Activated T-helper 1 cell treated with anti-CD3 and anti-CD28 coated beads, Interleukin-2, amount 50 U/mL, for 16 hours (primary cell): ENCODE measurements at places on chromosomes 7 and 10.
A peak's percentile ranks its signal among the peaks of the same experiment; 100 is the strongest.

GRCh38 chr10:132677096-132677472 lies 108.9 kb downstream of the NKX6-2 start:
- DNase-seq = no peak

GRCh38 chr10:117201826-117202225 lies 4.5 kb downstream of the KCNK18 start:
- no peak for DNase-seq

GRCh38 chr7:54847921-54848320 lies 88.9 kb upstream of the SEC61G start:
- DNase-seq = no peak

GRCh38 chr10:35843524-35844181 lies 201.6 kb upstream of the FZD8 start:
- no peak for DNase-seq

GRCh38 chr7:66400400-66400799 lies 195.3 kb downstream of the TPST1 start:
- no peak for DNase-seq

DNA sequence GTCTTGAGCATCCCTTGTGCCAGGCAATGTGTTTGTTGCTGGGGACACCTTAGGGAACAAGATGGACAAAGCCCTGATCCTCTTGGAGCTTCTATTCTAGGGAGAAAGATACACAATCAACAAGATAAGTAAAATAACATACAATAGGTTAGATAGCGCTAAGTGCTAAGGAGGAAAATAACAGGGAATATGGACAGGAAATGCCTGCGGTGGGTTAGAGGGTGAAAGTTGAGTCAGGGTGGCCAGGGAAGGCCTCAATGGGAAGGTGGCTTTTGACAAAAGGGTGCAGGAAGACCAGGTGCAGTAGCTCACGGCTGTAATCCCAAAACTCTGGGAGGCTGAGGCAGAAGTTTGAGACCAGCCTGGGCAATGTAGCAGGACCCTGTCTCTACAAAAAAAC lies 38.3 kb upstream of the MYL10 start:
- no peak for DNase-seq

GRCh38 chr10:101061624-101062231 lies at the start of gene KAZALD1:
Gene KAZALD1, plus strand, starts transcription at chr10:101061989. Its CDS starts 604 bp downstream, at chr10:101062593.
- no peak for DNase-seq

GRCh38 chr10:114308531-114309363 lies 69.7 kb downstream of the VWA2 start:
- DNase-seq = no peak

DNA sequence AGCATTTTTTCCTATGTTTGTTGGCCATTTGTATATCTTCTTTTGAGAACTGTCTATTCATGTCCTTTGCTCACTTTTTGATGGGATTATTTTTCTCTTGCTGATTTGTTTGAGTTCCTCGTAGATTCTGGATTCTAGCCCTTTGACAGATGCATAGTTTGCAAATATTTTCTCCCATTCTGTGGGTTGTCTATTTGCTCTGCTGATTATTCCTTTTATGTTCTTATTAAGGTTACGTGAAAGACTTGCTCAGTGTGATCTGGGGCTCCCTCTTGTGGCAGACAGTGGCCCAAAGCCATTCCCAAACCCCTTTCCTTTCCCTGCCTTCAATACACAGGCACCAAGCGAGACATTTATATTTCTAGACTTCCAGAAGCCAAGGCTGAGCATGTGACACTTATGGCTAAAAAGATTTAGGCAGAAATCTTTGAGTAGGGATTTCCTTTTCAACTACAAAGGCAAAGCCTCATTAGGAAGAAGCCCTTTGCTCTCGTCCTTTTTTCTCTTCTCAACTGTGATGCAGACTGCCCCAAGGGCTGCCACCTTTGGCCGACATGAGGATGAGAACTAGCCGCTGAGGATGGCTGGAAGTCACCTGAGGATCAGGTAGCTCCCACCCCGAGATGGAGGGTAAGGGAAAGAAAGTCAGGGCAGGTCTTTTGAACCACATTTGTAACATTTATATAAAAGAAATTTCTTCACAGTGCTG lies 23.6 kb downstream of the ST8SIA6 start:
- peak; percentile 28 for DNase-seq

DNA sequence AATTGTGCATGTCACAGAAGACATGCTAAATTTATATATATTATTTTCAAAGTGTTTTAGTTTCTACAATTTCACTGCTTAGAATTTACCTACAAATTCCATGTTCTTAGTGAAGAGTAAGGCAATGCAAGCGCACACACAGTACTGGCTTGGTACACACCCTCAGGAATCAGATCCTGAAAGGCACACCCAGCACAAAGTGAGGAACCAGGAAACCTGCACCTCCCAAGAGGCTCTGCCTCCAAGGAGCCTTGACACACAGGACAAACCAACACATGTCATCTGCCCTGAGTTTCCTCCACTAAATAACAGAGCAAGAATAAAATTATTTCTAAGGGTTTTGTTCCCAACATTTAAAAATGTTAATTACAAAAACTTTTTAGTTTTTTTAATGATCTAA lies 156.2 kb downstream of the PARD3 start:
- no peak for DNase-seq

- DNase-seq = no peak
Measured at GRCh38 chr7:102933763-102934162, 21.0 kb downstream of the LRRC17 start.

DNA sequence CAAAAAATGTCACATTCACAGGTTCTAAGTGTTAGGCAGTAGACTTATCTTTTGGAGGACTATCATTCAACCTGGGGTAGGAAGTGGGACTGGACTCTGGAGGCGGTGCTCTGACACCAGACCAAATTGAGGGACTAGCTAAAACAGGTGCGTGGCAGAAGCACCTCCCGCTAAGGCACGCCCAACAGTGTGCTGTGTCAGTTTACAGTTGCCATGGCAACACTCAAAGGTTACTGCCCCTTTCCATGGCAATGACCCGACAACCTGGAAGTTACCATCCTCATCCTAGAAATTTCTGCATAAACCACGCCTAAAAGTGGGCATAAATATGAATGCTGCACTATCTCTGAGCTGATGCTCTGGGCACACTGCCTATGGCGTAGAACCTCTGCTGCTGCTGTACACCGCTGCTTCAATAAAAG lies 14.0 kb upstream of the BLNK start:
- no peak for DNase-seq

DNA sequence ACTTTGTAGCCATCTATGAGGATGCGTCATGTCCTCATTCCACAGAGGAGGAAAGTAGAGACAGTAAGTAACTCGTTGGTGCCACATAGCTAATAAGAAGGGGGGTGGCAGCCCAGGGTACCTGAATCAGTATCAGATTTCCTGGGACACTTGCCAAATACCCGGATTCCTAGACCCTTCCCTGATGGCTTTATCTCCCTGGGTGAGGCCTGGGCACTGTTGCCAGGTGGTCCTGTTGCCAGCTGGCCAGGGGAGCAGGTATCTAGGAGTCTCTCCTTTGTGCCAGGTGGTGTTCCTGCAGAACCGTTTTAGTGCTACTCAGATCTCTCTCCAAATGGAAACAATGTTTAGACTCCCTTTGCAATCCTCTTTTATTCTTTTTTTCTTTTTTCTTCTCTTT lies 12.7 kb downstream of the SLC29A3 start:
- DNase-seq = no peak

DNA sequence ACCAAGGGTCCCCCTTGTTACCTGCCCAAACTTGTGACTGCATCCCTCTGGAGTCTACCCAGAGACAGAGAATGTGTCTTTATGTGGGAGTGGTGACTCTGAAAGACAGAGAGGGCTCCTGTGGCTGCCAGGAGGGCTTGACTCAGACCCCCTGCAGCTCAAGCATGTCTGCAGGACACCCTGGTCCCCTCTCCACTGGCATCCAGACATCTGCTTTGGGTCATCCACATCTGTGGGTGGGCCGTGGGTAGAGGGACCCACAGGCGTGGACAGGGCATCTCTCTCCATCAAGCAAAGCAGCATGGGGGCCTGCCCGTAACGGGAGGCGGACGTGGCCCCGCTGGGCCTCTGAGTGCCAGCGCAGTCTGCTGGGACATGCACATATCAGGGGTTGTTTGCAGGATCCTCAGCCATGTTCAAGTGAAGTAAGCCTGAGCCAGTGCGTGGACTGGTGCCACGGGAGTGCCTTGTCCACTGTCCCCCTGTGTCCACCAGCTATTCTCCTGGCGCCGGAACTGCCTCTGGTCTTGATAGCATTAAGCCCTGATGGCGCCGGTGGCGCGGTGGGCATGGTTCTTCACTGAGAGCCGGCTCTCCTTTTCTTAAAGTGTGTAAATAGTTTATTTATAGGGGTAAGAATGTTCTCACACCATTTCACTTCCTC lies 19.4 kb upstream of the SH2D4B start:
- DNase-seq = no peak

GRCh38 chr10:53839440-53840039 lies 961.5 kb downstream of the PCDH15 start:
- no peak for DNase-seq
